Epithelial cell of umbilical artery (primary cell): ENCODE measurements at places on chromosomes 6 and 20. TPM values are rescaled to one million over a fixed set of nuclear protein-coding genes. Genes with fewer than 3 reads are reported as not detected.

Gene RIPOR3
- under 0.01 and 0.76 TPM in 2 replicates for total RNA-seq

Gene FGD2
- total RNA-seq = not detected in 2 replicates

Gene WFDC13
- total RNA-seq = not detected in 2 replicates

Gene RUNX2
- total RNA-seq = under 0.01 TPM in 1 of 2 replicates, not detected in the other

Gene CLVS2
- total RNA-seq = not detected in 2 replicates

Gene TAAR8
- not detected in 2 replicates for total RNA-seq

Gene TRIM10
- not detected in 2 replicates for total RNA-seq

Gene SAPCD1
- 0.65 TPM in 1 of 2 replicates, not detected in the other for total RNA-seq
